ENCODE measurements at places on chromosomes 11 and 22.

DNA sequence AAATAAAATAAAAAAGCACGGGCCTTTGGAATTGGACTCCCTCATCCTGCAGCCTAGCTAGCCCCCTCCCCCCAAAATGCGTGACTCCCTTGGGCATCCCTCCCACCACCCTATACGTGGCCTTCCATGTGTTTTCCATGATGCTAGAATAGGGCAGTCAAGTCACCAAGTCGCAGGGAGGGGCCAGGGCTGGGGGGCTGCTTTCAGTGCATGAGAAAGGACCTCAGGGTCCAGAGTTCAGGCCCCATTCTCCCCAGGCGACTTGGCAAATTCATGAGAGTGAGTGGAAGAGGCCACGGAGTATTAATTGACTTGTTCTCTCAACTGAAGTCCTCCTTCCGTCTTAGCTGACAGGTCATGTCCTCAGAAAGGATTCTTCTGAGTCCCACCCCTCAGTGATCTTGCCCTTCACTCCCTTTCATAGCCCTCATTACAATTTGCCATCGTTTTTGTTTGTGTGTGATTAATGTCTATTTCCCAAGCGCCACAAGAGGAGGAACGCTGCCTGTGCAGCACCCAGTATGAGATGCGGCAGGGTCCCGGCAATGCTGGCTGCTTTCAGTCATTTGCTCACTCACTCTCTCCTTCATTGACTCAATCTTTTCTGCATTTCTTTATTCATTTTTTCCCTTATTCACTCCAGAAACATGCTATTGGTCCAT is 17.4 kb downstream of the LRRC32 start:
- DNase-seq: no peak

DNA sequence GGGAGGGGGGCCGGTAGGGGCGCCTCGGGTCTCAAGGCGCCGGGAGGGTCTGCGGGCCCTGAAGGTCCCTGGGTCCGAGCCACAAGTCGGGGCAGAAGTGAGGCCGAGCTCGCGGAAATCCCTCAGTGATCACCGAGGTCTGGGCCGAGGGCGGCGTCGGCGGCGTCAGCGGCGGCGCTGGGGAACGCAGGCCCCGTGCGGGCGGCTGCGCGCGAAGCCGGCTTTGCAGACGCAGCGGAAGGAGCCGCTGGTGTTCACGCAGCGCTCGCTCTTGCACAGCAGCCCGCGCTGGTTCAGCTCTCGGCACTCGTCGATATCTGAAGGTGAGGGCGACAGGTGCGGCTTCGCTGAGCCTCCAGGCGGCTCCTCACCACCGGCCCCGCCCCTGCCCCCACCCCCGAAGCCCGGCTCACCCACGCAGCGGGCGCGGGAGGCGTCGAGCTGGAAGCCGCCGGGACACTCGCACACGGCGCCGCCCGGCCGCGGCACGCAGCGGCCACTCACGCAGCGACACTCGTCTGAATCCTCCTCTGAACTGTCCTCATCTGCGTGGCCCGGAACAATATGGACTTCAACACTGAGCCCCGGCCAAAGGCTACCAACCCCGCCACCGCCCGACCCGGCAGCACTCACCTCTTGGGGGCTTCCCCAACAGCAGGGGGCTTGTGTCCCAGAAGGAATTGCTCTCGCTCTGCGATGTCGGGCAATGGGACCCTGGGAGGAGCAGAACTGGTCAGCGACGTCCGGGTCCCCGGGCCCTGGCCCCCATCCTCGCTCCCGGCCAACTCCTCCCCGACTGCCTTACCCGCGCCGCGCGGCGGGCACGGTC is 14.2 kb downstream of the SCYL1 start:
- DNase-seq: no peak

GRCh38 chr11:45102361-45102809 is 44.1 kb upstream of the PRDM11 start:
- DNase-seq: no peak

DNA sequence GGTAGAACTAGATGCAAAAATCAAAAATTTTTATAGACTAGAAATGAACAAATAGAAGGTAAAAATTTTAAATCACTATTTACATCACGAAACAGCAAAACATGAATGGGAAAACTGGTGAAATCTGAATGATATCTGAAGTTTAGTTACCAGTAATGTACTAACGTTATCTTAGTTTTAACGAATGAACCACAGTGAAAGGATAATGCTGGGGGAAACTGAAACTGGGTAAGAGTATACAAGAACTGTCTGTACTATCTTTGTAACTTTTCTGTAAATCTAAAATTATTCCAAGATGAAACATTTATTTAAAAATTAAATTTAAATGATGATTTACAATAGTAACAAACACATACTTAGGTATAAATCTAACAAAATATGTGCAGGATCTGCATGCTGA is 7.4 kb downstream of the GDPD4 start:
- no peak for DNase-seq

GRCh38 chr22:19877626-19878339 is 23.1 kb upstream of the GNB1L start:
- DNase-seq: no peak

DNA sequence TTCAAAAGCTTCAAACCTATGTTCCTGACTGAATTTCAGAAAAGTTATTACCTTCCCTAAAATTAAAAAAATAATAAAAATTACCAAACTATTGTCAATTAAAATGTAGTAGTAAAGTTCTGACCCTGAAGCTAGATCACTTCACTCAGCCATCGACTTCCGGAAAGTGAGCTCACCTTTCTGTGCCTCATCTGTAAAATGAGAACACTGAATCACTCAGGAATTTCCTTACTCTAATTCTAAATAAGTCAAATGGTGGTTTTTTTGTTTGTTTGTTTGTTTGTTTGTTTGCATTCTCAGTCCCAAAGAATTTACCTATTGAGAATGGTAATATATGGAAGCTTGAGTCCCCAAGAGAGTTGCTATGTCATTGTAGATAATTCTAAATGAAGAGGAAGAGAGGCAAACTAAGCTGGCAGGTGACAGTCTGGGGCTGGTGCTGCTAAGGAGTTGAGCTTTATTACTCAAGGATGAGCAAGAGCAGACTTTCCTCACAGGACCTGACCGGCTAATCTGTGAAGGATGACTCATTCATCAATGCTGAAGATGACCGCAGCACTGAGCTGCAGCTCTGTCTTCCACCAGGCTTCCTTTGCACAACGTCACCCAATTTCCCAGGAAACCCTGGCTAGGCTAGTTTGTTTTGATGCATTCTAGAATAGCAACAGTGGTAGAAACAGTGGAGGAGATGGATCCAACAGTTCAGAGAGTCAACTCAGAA is 248.8 kb downstream of the RAB38 start:
- no peak for DNase-seq

- DNase-seq: no peak
Measured at GRCh38 chr22:17116572-17117330, 4.4 kb downstream of the TMEM121B start.

- no peak for DNase-seq
Measured at GRCh38 chr11:40393511-40393910, 1065.9 kb downstream of the LRRC4C start.

- DNase-seq: no peak
Measured at GRCh38 chr11:56273854-56274253, at the start of gene OR5T1. TSS of gene OR5T1 (plus strand) at chr11:56274154. CDS start at chr11:56275639, 1,485 bp downstream.

- no peak for DNase-seq
Measured at GRCh38 chr11:78664636-78665035, 90.0 kb upstream of the NARS2 start.

- DNase-seq: peak; percentile 58
Measured at GRCh38 chr11:47766509-47767227, 473 bp downstream of the FNBP4 start.

DNA sequence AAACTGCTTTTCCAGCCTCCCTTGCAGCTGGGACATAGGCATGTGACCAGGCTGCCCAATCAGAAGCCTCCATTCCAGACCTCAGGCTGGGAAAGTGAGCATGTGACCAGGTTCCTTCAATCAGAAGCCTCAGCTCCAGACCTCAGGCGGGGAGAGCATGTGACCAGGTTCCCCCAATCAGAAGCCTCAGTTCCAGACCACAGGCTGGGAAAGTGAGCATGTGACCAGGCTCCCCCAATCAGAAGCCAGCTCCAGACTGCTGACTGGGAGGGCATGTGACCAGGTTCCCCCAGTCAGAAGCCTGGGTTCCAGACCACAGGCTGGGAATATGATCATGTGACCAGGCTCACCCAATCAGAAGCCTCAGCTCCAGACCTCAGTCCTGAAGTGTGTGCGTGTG is 11.7 kb upstream of the IL2RB start:
- DNase-seq: no peak

DNA sequence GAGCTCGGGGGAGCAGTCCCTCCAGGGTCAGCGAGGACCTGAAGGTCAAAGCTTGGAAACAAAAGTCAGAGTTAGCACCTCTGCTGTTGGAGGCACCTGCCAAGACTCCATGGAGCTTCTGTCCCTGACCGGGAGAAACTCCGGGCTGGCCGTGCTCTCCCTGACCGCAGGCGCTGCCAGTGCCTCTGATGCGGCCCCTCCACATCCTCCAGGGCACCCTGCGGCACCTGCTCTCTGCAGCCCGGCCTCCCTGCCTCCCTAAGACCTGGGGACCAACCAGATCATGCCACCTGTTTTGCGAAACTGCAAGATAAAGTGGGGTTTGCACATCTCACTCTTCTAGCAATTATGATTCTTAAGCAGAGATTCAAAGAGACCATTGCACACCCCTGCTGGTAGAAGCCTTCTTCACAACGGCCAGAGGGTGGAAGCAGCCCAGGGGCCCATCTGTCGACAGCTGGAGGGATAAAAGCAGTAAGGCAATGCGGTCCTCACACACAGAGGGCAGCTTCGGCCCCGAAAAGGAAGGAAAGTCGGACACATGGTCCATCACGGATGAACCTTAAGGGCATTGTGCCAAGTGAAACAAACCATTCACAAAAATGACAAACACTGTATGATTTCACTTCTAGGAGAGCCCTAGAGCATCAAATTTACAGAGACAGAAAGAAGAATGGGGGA is 477.1 kb downstream of the BRD1 start:
- no peak for DNase-seq

DNA sequence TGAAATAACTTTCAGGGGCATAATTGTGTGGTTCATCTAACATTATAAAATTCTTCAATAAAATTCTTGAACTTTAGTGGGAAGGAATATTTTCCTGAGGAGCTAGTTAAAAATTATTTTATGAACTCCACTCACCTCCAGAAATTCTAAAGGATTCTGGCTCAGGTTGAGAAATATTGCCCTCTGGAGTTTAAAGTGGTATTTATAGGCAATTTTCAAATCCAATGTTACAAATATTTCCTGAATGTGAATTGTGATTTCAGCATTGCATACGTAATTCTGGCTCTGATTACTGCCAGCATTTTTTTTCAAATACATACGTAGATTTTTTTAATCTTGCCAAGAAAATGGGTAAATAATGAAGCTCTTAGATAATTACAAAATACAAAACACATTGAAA is 598.2 kb upstream of the ANO3 start:
- no peak for DNase-seq

DNA sequence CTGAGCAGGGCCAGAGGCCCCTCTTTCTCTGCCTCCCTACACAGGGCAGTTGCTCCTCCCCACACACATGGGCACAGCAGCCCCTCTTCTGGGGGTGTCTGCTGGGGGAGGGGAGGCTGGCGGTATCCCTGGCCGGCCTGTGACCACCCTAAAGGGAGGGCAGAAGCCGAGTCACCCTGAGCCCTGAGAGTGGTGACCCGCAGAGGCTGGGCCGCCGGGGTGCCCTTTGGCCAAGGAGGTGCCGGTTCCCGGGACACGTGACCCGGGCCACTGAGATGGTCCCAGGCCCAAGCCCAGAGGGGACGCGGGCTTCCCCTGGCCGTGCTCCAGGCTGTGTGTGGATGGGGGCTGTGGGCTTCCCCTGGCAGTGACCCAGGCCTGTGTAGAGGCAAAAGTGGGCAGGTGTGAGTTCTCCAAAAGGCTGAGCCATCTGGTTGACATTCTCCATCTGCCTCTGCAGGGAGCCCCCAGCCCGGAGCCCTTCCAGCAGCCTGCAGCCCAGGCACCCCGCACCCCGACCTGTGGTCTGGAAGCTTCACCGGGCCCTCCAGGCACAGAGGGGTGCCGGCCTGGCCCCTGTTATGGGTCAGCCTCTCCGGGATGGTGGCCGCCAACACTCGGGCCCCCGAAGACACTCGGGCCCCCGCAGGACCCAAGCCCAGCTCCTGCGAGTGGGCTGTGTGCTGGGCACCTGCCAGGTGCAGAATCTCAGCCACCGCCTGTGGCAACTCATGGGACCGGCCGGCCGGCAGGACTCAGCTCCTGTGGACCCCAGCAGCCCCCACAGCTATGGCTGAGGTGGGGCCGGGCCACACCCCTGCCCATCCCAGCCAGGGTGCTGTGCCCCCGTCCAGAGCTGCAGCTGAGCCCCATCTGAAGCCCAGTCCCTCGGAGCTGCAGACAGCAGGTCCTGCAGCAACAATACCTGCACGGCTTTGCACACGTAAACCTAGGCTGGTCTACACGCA is 1.0 kb downstream of the ADM2 start:
- no peak for DNase-seq

- DNase-seq: no peak
Measured at GRCh38 chr22:19815823-19816290, 38.8 kb downstream of the GNB1L start.

- no peak for DNase-seq
Measured at GRCh38 chr11:76648061-76648460, 22.5 kb downstream of the LRRC32 start.

DNA sequence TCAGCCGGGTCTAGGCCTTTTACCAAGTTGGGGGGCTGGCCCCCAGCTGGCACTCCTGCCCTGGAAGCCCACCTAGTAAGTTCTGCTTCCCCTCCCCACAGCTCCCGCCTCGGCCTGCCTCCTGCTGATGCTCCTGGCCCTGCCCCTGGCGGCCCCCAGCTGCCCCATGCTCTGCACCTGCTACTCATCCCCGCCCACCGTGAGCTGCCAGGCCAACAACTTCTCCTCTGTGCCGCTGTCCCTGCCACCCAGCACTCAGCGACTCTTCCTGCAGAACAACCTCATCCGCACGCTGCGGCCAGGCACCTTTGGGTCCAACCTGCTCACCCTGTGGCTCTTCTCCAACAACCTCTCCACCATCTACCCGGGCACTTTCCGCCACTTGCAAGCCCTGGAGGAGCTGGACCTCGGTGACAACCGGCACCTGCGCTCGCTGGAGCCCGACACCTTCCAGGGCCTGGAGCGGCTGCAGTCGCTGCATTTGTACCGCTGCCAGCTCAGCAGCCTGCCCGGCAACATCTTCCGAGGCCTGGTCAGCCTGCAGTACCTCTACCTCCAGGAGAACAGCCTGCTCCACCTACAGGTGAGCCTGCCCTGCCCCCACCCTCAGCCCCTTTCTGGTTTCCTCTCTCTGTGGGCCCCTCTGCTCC is 7.3 kb downstream of the RTN4RL2 start:
- DNase-seq: no peak

Data from T-helper 22 cell (primary cell).